ENCODE measurements at places on chromosomes 1 and 21.

DNA sequence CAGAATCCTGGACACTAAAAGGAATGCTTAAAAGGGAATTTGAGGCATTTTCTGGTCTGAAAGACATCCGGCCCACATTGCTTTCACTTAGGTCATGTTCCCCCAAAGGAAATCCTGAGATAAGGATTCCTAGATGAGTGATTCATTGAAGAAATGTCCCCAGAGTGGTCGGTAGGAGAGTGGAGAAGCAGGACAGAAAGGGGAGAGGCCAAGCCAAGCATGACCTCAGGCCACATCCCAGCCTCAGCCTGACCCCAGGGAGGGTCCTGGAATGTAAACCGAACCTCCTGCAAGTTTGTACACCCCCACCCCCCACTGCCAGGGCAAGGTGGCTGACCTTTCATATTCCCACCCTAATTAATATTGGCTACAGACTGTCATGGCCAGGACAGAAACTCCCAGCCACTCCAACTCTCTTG lies 16.6 kb downstream of the HIVEP3 start:
- DNase-seq = no peak

GRCh38 chr21:13368200-13368599 lies 241.4 kb upstream of the POTED start:
- DNase-seq = no peak

GRCh38 chr1:97451046-97451826 lies 469.6 kb downstream of the DPYD start:
- DNase-seq = no peak

- DNase-seq = no peak
Observed at GRCh38 chr1:224458296-224458695, 23.7 kb upstream of the WDR26 start.

- DNase-seq = no peak
Observed at GRCh38 chr21:26818906-26819305, 26.3 kb downstream of the ADAMTS1 start.

DNA sequence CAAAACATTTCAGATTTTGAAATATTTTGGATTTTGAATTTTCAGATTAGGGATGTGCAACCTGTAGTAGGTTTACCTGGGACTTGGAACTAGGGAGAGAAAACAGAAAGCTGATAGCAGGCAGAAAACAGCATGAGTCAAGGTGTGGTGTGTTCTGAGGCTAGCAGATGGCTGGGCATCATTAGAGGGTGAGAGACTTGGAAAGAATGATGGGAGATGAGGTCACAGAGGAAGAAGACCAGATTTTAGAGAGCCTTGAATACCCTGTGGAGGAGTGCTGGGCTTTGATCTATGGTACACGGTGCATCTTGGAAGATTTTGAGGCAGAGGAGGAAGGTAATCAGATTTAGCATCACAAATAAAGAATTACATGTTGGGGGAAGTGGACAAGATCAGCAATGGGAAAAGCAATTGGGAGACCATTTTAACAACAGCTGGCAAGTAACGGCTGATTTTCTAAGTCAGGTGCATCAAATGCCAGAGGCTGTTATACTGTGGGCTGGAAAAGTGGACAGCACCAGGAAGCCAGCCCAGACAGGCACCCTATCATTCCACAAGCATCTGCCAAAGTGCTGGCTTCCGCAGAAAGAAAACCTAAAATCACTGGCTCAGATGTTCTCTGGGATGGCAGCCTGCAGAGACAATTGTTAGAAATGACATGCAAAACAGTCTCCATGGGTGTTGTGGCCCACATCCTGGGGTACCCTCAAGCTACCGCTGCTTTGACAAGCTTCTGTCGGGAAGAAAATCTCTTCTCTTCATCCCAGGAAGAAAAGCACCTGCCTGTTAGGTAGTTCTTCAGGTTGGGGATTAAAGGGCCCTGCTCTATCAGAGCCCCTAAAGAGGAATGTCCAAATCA lies 30.9 kb upstream of the CAMK1G start:
- DNase-seq = peak; percentile 51

DNA sequence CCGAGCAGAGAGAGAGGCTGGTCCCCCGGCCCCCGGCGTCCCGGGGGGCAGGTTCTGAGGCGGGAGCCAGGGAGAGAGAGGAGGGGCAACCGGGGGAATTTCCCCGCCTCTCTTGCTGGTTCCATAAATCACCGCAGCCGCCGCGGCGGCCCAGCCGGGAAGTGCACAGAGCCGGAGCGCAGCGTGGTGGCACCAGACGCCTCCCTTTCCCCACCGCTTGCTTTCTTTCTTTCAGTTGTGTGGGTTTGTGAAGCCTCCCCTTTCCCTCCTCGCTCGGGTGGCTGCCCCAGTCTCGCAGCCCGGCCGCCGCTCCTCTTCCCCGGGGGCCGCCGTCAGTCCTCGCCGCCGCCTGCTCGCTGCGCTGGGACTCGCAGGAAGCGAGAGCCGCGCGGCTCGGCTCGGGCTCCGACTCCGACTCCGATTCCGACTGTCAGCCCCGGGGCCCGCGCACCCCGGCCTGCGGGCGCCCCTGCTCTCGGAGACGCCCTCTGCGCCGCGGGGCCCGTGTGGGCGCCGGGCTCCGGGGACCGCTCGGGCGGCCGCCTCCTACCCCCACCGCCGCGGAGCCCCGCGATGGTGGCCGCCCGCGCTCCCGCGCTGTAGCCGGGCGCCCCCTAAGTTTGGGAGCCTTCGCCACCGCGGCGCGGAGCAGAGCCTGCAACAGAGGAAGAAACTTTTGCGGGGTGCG lies at the start of gene CACHD1:
Gene CACHD1, plus strand, starts transcription at position 153 of the 688 bp plus-strand sequence. CDS start 616 bp downstream, outside the sequence.
- peak; percentile 61 for DNase-seq

- no peak for DNase-seq
Observed at GRCh38 chr1:184062640-184063286, 11.2 kb downstream of the TSEN15 start.

DNA sequence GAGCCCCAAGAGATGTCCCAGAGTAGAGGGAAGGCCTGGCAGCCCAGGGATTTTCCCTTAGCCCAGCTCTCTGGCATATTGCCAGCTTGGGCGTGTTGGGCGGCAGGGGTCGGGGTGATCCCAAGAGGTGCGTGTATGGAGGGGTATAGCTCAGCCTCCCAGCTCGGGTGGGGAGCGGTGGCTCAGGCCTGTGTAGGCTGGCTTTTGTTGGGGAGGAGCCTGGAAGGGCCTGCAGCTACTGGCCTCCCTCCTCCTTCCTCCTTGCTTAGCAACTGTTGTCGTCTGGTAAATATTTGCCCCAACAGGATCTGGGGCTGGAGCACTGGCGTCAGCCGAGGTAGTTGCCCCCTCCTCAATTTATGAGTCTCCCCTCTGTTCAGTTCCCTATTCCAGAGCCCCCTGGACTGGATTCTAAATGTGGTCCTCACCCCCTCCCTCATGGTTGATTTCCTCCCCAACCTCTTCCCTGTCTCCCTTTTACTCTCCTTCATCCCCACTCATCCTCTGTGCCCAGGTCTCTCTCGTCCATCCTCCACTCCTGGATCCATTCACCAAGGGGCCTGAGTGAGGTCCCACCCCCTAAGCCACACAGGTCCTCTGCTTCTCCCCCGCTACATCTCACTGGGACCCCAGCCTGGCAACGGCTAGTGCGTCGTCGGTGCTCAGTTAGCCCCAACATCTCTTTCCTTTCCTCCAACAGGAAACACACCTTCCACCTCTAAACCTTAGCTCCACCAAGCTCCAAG lies 10.3 kb upstream of the LMNA start:
- peak; percentile 18 for DNase-seq
